Stomach (tissue), 19 donors: ENCODE measurements at places on chromosomes 16 and 17. TPM values are rescaled to one million over a fixed set of nuclear protein-coding genes. Genes with fewer than 3 reads are reported as not detected.

TPSB2 gene
- 1.8 TPM for total RNA-seq

TBC1D3I gene
- 5.8 TPM for total RNA-seq

GRCh38 chr17:79109584-79109983, 35.0 kb downstream of the ENGASE start:
- H3K36me3 ChIP-seq = no peaks in the 10 kb centered on the region
- H3K4me1 ChIP-seq = peaks cover 6% of the 10 kb centered on the region
- peaks cover 67% of the 10 kb centered on the region for H3K27me3 ChIP-seq
- H3K4me3 ChIP-seq = no peak overlapping the region
- H3K27ac ChIP-seq = no peak overlapping the region

DNA sequence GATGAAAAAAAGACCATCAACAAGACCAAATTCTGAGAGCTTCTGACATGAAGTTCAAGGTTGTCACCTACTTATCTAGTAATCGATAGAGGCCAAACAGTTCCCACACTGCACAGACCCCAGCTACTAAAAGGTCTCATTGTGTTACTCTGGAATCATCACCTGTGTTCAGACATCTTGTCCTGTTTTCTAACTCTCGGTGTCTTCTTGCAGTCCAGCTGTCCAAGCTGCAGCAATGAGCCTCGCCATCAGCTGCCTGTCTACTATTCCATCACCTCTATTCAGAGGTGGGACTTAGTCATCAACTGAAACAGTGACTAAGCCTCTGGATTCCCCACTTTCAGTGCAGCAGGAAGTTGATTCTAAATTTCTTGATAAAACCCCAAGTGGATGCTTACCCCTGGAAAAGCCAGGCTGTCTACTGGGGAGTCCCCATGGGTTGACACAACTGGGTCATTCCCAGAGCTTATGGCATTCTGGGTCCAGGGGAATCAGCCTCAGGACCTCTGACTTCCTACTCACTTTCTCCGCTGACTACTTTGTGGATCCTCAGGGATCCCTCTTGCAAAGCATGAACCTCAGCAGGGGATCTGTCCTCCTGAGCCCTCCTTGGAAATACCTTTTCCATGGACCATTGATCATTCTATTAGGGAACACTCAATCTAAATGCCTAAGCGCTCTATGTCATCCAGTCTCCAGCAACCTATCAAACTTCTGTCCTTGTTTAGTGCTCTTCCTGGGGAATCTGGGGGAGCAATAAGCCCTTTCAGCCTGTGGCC, 46.5 kb downstream of the HNF1B start:
- H3K27ac ChIP-seq = no peak overlapping the region
- H3K4me3 ChIP-seq = no peak overlapping the region
- no peaks in the 10 kb centered on the region for H3K27me3 ChIP-seq
- H3K36me3 ChIP-seq = peaks cover 32% of the 10 kb centered on the region
- H3K4me1 ChIP-seq = no peaks in the 10 kb centered on the region
- no peak for DNase-seq

DNA sequence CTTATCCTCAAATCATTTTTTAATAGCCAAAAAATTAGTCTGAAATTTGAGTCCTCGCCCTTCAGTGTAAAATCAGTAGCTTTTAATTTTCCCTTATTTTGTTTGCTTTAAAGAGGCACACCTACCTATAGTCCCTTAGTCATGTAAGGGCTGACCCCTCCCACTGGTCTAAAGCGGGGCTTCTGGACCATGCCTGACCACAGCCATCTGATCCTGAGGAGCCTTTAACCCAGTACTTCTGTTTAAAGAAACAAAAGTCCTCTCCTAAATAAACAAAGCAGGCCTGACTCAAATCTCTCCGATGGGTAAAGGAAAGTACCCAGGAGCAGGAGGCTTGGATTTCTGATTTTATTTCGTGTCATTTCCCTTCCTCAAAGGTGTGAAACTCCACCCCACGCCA, 92.0 kb upstream of the CCL2 start:
- H3K4me1 ChIP-seq = peaks cover 10% of the 10 kb centered on the region
- H3K36me3 ChIP-seq = no peaks in the 10 kb centered on the region
- H3K27me3 ChIP-seq = no peaks in the 10 kb centered on the region
- H3K4me3 ChIP-seq = no peak overlapping the region

DNA sequence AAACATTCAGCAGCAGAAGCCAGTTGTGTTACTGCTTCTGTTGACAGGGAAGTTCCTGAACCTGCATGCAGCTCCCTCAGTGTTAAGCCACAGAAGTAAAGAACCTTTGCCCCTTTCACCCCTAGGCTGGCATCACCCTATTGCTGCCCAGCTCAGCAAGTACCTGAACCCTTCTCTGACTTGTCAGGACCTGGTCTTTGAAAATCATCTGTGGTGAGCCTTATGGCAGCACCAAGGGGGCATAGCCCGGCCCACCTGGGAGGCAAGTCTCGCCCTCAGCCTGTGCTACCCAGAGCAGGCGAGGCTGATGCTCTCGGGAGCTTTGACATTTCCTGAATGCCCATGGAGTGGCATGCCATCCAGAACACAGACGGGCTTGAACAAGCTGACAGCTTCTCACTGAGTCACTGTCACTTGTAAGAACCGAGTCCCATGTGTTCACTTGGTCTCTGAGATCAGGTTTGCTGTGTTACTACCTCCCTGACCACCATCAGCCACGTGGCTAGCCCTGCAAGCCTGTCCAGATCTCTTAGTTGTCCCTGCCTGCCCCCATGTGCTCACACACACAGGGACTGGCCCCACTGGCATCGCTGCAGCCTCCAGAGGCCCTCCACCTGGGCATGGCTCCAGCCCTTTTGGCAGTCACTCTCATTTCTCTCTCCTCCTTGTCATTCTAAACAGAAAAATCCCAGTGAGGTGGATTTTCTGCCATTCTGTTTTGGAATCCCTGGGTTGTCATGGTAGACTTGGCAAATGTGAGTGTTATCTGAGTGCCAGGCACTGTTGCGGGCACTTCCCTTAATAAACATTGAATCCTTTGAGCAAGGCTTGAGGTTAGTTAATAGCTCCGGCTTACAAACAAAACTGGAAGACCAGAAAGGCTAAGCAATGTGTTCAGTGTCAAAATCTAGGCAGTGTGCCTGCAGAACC, 2.9 kb upstream of the CARMIL2 start:
- peak; percentile 75 for DNase-seq
- peaks cover 39% of the 10 kb centered on the region for H3K4me1 ChIP-seq
- peaks cover 11% of the 10 kb centered on the region for H3K36me3 ChIP-seq
- peak overlapping the region; percentile 20 for H3K27ac ChIP-seq
- H3K27me3 ChIP-seq = peaks cover 3% of the 10 kb centered on the region
- H3K4me3 ChIP-seq = no peak overlapping the region

DNA sequence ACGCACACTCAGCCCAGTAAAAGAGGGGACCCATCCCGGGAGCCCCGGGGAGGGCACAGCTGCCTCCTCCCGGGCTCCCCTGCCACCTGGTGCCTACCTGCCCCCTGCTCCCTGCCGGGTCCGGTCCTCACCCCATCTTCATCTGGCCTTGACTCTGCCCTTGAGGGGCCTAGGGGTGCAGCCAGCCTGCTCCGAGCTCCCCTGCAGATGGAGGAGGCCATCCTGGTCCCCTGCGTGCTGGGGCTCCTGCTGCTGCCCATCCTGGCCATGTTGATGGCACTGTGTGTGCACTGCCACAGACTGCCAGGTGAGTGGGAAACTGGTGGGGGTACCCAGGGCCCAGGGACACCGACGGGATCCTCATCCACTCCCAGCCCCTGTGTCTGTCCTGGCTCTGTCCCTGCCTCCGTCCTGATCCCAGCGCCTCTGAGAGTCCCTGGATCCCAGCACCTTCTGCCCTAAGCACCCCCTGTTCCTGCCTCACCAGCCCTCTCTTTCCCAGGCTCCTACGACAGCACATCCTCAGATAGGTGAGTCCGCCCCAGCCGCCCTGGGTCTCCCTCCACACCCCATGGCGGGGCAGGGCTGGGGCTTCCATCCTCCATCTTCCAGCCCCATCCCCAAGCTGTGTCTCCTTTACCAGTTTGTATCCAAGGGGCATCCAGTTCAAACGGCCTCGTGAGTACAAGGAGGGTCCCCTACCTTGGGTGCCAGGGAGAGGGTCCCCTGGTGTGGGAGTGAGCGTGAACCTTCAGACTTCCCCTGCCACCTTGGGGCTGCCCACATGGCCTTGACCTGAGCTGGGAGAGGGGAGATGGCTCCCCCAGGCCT, 574 bp downstream of the LAT start:
- H3K4me1 ChIP-seq = peaks cover 10% of the 10 kb centered on the region
- peak overlapping the region; percentile 10 for H3K27ac ChIP-seq
- H3K4me3 ChIP-seq = peak overlapping the region; percentile 31

DNA sequence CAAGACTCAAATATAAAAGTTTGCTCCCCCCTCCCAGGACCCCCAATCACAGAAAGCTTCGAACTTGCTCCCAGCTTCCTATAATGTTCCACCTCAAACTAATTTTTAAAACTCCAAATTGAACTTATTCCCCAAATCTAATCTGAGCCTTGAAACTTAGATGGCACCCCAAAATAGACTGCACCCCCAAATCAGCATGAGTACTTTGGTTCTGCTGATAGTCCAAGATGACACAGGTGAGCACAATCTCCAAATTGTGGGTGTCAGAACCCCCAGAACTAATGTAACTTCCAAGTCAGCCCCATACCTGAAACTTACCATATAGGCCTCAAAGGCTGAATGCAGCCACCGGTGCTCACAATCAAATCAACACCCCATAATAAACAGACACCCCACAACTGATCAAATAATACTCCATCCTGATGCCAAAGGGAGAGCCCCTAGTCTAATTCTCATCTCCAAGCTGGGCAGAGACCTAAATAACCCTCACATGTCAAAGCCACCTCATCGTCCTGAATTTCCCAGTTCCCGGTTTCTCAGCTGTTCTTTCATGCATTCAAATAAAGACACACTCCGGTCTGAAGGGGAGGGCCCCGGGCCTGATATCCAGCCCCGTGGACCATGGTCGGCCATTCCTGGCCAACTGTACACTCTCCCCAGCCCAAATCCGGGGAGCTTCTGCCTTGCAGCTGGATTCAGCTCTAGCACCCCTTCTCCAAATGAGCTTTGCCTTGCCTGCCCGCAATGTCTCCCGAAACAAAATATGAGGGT, 1.8 kb upstream of the BCL6B start:
- peak overlapping the region; percentile 36 for H3K4me3 ChIP-seq
- peaks cover 15% of the 10 kb centered on the region for H3K36me3 ChIP-seq
- peaks cover 3% of the 10 kb centered on the region for H3K27me3 ChIP-seq
- H3K27ac ChIP-seq = no peak overlapping the region
- H3K4me1 ChIP-seq = peaks cover 72% of the 10 kb centered on the region

DNA sequence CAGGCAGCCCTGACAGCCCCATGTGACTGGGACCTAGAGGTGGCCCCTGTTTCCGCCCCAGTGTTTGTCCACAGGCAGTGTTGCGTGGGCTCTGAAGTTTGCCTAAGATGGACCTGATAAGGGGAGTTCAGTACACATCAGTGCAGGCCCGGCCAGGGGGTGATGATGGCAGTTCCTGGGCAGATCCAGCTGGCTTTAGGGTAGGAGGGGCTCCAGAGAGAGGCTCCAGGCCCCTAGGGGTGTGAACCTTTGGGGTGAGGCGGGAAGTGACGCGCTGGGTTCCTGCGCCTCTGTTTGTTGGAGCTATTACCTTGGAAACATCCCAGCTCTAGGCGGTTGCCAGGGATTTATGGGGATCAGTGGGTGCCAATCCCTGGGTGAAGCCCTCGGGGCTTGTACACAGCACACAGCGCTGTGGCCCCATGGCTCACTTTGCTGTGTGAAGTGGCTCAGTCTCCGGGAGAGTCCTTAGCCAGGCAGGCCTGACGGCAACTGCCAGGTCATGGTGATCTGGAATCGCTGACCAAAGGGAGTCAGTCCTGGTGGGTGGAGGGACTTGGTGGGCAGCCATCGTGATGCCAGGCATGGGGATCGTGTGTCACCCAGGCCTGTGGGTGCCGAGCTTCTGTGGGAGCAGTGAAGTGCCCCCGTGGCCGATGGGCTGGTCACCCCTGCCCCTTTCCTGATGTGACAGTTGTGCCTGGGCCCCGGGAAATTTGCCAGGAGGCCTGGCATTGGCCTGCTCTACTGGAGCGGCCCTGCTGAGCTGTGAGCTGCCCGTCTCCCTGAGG, 146.1 kb downstream of the SEC14L1 start:
- peak overlapping the region; percentile 92 for H3K27ac ChIP-seq
- DNase-seq = peak; percentile 88
- no peaks in the 10 kb centered on the region for H3K36me3 ChIP-seq
- H3K4me1 ChIP-seq = peaks cover 61% of the 10 kb centered on the region
- no peak overlapping the region for H3K4me3 ChIP-seq

- H3K27ac ChIP-seq = no peak overlapping the region
- H3K4me1 ChIP-seq = no peaks in the 10 kb centered on the region
- peaks cover 95% of the 10 kb centered on the region for H3K36me3 ChIP-seq
- DNase-seq = no peak
- no peak overlapping the region for H3K4me3 ChIP-seq
Observed at GRCh38 chr16:19540241-19540970, 15.1 kb upstream of the VPS35L start.

GRCh38 chr16:79601092-79601930, 774 bp upstream of the MAF start:
- peaks cover 9% of the 10 kb centered on the region for H3K4me1 ChIP-seq
- DNase-seq = peak; percentile 74
- H3K27me3 ChIP-seq = no peaks in the 10 kb centered on the region
- no peaks in the 10 kb centered on the region for H3K36me3 ChIP-seq

DNA sequence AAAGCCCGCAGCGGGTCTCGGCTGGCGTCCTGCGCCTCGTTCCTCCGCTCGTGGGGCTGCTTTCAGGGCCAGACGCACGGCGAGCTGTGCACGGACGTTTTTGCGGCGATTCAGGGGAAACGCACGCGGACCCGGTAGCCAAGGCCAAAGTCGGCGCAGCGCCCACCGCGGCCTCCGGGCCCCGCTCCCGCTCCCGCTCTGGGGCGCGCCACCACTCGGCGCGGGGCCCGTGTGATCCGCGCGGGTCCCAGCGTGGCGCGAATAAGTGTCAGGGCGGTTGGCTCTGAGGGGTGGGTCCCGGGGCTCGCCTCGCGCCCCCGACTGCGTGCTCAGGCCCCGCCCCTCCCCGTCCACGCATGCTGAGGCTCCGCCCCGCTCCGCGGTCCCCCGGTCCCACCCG, 694 bp upstream of the TBCD start:
- H3K36me3 ChIP-seq = no peaks in the 10 kb centered on the region
- no peak for DNase-seq
- H3K27ac ChIP-seq = peak overlapping the region; percentile 79
- peaks cover 28% of the 10 kb centered on the region for H3K4me1 ChIP-seq

GRCh38 chr17:63504261-63504660, 18.9 kb upstream of the KCNH6 start:
- H3K4me1 ChIP-seq = no peaks in the 10 kb centered on the region
- H3K4me3 ChIP-seq = no peak overlapping the region
- no peak for DNase-seq
- H3K36me3 ChIP-seq = no peaks in the 10 kb centered on the region
- no peaks in the 10 kb centered on the region for H3K27me3 ChIP-seq

GRCh38 chr17:4028436-4028835, 64.2 kb upstream of the ATP2A3 start:
- no peaks in the 10 kb centered on the region for H3K4me1 ChIP-seq
- H3K4me3 ChIP-seq = no peak overlapping the region
- peaks cover 100% of the 10 kb centered on the region for H3K36me3 ChIP-seq
- no peak for DNase-seq
- H3K27ac ChIP-seq = no peak overlapping the region

- H3K36me3 ChIP-seq = no peaks in the 10 kb centered on the region
- DNase-seq = no peak
- no peak overlapping the region for H3K4me3 ChIP-seq
- H3K27ac ChIP-seq = no peak overlapping the region
- no peaks in the 10 kb centered on the region for H3K4me1 ChIP-seq
Observed at GRCh38 chr16:24139282-24139681, 116.9 kb upstream of the CACNG3 start.
